Hypothalamus (tissue), 51 donors: ENCODE measurements at places on chromosomes 11 and 22.

GRCh38 chr22:36901411-36902142 is 11.9 kb upstream of the CSF2RB start:
- no peak for DNase-seq

- DNase-seq = no peak
Measured at GRCh38 chr11:126163074-126163700, 48.3 kb downstream of the RPUSD4 start.

DNA sequence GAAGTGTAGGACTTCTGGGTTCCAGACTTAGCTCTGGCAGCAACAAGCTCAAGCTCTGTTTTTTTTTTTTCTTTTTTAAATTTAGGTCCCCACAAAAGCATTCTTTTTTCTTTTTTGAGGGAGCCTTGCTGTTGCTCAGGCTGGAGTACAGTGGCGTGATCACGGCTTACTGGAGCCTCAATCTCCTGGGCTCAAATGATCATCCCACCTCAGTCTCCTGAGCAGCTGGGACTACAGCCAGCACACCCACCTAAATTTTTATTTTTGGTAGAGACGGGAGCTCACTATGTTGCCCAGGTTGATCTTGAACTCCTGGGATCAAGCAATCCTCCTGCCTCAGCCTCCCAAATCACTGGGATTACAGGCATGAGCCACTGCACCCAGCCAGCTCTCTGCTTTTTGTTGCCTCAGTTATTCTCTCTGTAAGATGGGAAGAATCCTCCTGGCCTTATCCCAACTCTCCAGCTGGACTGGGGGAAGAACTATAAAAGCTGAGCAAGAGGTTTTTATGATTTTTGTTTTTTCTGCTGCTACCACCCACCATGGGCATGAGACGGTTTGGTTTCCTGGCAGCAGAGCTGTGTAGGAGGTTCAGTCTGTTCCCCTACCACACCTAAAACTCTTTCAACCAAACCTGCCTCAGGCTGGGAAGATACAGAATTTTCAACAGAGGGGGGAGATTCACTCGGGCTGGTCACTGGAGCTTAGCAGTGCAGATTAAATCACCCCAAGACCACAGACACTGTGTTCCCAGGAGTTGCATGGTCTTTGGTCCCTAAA is 11.6 kb upstream of the MTFP1 start:
- no peak for DNase-seq

DNA sequence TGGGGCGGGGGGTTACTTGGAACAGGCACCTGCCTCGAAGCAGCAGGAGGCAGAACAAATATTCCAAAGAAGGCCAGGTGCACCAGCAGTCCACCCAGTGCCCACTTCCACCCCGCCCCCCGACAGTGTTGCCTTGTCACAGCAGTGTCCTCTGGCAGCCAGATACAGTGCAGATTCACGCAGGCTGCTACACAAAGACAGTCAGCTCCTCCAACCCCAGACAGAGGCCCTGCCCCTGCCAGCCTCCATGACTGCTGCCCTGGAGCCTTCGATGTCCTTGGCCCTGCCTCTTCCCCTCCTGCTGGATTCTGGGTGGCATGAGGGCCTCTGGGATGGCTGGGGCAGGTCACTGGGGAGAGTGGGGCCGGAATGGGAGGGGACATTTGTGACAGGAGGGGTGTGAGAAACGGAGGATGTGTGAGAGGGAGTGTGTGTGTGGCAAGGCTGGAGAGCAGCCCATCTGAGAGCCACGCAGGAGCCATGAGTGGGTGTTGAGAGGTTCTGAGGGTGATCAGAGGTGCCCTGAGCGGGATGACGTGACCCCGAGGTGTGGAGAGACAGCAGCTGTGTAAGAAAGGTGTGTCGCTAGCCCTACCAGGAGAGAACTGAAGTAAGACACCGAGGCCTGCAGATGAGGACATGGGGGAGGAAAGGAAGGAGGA is 173.7 kb downstream of the CEP164 start:
- no peak for DNase-seq

DNA sequence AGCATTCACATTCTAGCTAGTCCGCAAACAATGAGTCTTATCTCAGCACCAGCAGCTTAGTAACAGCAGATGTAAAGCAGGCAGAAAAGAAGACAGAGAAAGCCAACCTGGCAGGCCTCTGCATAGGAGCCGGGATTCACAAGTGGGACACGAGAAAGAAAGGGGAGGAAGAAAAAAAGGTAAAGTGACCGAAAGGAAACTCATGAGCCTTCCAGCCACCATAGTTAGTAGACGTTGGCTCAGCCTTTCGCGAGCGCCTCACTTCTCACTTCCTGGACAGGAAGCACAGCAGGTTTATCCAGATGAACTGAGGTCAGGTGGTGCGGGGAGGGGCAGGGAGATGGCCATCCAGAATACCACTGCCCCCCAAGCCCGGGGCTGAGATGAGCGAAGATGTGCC is 19.7 kb upstream of the KAT5 start:
- DNase-seq = no peak

DNA sequence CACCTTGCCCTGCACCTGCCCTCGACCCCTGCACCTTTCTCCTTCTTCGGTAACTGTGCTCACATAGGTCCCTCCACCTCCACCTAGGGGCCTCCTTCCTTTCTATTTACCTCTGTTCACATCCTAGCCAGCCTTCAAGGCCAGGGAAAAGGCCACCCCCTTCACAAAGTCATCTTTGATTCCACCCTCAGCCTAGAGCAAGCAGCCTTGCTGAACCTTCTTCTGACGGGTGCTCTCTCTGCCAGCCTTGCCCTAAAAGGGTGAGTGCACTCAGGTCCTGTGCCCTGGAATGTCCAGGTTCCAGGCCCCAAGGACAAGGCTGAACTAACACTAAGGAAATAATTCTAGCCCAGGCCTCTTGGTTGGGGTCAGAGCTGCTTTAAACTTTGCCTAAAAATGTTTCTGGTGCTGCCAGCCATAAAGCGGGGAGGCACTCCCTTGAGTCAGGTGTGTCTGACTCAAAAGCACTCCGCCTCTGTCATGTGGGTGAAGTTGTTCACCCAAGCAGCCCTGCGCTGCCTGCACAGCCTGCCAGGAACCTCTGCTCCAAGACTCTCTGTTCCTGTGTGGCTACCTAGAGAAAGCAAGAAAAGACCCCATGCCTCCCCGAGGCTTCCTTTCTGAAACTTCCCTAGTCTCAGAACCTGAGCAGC is 9.2 kb upstream of the FAM83F start:
- no peak for DNase-seq

GRCh38 chr22:22847241-22847640 is 40.4 kb upstream of the IGLL5 start:
- DNase-seq = no peak

DNA sequence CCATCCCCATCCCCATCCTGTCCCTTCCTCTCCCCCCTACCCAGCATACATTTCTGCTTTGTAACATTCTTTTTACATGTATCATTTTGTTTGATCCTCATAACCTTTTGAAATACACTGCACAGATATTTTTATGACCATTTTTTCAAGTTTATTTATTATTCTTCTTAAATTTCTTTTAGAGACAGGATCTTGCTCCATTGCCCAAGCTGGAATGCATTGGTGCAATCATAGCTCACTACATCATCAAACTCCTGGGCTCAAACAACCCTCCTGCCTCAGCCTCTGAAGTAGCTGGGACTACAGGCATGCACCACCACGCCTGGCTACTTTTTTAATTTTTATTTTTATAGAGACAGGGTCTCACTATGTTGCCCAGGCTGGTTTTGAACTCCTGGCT is 99.4 kb upstream of the AKIP1 start:
- DNase-seq = no peak

DNA sequence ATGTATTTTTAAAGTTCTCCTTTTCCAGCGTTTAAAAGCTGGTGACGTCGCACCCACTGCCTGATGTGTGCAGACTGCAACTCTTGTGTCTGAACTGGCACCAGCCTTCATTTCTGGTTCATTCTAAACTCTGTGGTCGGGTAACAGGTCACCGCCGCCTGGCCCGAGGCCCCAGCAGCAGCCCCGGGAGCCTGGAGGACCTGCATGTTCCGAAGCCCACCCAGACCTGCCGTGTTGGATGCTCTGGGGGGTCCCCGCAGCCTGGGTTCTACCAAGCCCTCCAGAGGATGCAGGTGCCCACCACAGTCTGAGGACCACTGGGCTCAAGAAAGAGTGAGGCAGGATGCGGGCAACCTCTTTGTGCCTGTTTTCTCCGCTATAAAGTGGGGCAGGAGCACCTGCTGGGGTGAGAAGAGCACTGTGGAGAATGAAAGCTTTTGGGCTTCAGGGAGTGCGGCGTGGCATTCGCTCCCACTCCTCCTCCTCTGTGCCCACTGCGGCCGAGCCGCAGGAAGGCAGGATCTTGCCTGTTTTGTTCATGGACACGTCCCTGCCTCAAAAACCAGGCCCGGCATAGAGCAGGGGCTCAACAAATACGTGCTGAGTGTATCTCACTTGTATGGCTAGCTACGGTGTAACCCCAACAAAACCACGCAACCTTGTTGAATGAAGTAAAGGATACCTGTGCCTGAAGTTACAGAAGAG is 40.1 kb downstream of the CERK start:
- no peak for DNase-seq

DNA sequence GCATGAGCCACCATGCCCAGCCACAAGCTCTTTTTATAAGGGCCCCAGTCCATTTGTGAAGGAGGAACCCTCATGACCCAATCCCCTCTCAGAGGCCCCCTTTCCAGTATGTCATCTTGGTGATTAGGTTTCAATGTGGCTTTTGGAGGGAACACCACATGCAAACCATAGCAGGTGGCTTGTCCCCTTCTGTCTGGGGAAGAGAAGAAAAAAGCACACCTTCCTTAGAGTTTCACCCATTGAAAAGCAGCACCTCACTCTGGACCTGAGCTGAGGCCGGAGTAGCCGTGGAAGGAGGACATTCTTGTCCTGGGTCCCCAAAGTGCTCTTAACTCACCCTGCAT is 25.4 kb downstream of the NEAT1 start:
- no peak for DNase-seq

GRCh38 chr11:2015025-2015424 is 17.4 kb upstream of the H19 start:
- DNase-seq = no peak

DNA sequence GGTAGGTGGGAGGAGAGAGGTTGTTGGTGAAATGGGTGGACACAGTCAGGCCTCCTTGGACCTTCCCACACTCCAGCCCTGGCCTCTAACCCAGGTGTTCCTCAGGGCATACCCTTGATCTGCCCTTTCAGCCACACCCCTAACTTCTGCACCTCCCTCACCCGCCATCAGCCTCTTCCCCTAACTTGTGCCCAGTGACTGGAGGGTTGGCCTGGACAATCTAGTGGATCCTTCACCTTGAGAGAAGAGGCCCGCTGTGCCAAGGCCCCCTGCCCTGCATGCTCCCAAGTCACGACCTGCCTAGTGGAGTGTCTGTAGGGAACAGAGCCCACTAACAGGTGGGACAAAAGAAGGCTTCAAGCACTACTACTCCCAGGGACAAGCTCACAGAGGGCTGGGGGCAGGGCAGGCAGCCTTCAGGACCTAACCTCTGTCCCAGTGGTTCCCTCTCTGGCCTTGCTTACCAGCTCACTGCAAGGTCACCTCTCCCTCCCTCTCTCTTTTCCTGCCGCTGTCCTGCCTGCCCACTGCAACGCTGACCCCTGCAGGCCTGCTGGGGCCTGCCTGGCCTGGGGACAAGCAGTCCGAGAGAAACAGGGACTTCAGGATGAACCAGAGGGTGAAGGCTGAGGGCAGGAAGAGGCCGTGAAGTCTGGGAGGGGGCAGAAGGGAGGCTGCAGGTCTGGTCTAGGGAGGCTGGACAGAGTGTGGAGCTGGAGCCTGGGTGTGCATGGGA is 3.3 kb downstream of the SYT7 start:
- DNase-seq = no peak

DNA sequence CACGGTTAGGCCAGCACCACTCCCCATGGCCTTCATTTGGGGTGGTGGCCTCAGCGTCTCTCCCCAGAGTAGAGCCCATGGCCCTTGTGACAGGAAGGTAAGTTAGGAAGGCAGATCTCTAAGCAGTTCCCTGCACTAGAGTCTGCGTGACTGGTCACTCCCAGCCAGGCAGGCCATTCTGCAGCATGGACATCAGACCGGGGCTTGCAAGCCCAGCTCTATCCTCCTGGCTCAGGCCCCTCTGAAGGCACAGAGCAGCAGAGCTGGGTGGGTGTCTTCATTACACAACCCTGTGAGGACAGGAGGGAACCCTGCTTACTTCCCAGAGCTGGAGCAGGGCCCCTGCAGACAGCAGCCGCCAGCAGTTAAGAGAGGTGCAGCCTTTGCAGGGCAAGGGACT is 77.3 kb downstream of the PIWIL3 start:
- no peak for DNase-seq

DNA sequence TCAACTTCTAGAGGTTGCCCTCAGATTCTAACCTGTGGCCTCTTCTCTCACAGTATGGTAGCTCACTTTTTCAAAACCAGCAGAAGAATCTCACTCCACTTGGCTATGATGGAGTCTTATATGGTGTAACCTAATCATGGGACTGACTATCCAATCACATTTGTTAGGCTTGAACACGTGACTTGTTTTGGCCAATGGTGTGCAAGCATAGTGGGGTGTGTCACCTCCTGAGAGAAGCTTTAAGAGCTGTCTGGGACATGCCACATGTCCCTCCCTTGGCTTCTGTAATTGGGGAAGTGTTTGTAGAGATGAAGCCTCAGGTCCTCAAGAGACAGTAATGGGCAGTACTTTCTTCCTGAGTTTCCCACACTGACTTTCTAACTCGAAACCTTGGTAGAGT is 12.8 kb upstream of the SMIM38 start:
- no peak for DNase-seq

DNA sequence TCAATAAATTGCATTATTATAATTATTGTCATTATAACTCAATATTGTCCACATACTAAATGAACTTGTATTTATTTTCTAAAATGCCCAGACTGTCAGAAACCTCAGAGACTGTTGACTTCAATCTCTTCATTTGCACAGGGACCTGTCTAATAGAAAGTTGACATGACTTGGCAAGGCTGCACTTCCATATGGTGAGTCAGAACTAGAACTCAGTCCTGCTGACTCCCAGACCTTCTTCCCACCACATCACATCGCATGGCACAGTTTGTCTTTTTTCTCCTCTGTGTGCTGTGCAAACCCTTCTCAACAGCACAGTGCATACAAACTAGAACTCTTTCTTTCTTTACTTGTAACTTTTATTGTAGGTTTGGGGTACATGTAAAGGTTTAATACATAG is 215.1 kb upstream of the BLID start:
- no peak for DNase-seq
